ENCODE measurements at places on chromosomes 2 and 18. TPM values are rescaled to one million over a fixed set of nuclear protein-coding genes. Genes with fewer than 3 reads are reported as not detected.

DNA sequence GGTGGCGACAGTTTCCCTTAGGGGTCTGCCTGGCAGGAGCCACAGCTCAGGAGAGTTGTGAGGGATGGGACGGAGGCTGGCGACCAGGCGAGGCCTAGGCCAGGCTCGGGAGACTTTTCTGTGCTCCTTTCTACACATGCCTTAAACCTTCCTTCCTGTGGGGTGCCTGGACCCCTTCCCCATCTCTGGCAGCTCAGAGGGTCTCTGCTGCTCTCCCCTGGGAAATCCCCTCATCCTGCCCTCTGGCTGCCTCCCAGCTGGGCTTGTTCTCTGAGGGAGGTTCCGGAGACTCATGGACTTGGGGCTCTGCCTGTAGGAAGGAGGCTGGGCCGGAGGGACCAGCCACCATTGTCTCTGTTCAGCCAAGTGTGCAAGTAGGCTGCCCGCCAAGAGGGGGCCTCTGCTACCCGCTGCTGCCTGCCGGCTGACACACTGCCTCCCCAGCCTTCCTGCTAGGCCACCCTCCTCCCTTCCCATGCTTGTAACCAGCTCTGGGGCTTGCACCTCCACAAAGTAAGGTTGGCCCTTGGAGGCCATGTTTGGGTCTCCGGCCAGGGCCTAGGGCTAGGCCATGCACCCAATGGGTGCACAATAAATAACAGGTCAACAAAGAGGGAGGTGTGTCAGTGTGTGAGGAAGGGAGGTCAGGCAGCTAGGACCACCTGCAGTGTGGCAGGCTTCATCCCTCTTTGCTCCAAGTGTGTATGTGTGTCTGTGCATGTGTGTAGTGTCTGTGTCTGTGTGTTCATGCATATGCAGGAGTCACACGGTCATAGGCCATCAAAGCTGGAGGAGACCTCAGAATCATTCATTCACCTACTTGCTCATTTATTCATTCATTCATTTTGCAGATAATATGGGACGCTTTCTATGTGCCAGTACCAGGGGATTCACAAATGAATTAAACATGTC is 28.8 kb downstream of the PSD4 start:
- DNase-seq: no peak

- DNase-seq: no peak
These were observed 82.5 kb downstream of the TCF7L1 start for GRCh38 chr2:85215448-85216401.

- DNase-seq: no peak
These were observed 87.6 kb downstream of the PLCL1 start for GRCh38 chr2:197891897-197892442.

GRCh38 chr18:32577561-32577960 is 106.9 kb upstream of the GAREM1 start:
- DNase-seq: no peak

DNA sequence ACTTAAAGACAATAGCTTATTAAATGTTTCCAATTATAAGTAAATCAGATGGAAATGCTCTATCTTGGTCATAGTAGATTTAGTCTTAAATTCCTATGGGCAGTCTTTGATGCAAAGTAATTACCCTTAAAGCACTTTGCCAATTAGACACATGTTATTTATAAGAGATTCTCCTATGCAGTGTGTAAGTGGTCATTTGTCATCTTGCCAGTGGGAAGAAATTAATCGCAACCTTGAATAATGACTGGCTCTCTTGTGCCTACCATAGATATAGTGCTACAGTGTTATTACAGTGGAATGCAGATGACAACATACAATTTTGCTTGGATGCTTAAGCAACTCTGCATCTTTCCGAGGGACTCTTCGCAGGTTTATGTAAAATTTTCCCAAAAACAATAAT is 311.0 kb upstream of the THUMPD2 start:
- no peak for DNase-seq

DNA sequence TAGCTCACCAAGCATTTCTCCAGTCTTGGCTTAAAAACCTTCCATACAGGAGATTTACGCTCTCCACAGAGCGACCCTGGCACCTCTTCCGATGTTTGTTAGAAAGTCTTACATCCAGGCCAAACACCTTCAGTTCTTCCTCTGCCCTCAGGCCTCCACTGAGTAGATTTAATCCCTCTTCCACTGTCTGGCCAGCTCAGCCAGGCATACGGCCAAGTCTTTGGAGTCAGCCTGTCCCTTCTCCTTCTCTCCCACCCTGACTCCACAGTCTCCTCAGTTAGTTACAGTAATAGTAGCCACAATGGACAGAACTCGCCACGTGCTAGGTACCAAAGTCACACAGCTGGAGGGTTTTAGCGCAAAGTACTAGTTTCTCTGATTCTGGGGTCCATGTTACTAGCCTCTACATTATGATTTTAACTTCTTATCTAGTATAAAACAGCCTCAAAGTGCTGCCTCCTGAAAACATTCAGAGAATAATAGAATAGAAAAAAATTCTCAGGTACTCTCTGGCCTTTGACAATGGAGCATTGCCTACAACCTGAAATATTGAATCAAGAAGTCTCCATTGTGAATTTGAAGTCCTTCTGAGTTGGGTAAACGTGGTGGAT is 39.5 kb downstream of the THNSL2 start:
- no peak for DNase-seq

DNA sequence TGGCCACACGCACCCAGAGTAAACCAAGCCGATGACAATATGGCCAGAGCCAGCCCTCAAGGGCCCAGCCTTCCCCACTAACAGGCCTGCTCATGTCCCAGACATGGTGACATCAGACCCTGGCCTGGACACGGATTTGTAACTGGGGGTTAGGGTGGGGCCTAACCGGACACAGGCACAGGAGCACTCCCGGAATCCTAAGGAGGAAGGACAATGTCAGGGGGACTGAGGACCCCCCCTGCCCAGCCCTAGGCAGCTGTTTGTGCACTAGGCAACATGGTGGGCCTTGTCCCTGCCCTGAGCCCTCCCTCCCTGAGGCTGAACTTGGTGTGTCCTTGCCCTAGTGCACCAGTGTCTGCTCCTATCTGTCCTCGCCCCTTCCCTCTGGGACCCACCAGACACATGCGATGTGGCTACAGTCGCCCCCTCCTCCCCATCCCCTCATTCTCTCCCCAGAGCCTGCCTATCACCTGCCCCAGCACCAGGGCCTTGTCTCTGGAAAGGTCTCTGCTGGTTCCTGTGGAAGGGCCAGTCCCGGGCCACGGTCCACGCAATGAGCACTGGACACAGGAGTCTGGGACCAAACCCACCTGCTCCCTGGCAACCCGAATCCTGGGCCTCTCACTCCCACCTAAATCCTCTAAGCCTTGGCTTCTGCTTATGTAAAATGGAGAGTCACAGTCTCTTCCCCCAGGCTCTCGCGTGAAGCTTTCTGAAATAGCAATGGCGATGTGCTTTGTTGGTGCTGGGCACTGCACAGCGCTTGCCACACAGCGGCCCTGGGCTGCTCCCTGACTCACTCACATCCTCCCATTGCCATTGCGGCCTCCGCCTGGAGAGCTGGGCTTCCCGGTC is 76.5 kb upstream of the RAB6C start:
- no peak for DNase-seq

- DNase-seq: no peak
These were observed 40.2 kb downstream of the PID1 start for GRCh38 chr2:229230911-229231310.

The IL1RN gene
- total RNA-seq: 5.0 TPM

The DPYSL5 gene
- total RNA-seq: not detected

The EFHD1 gene
- total RNA-seq: 15.0 TPM
